Stimulated activated CD4-positive, alpha-beta T cell treated with anti-CD3 and anti-CD28 coated beads, Interleukin-12 subunit alpha, Interleukin-12 subunit beta, amount 100 ng/mL, for 48 hours (primary cell): ENCODE measurements at places on chromosomes 13 and 19.
A peak's percentile ranks its signal among the peaks of the same experiment; 100 is the strongest.

GRCh38 chr19:36409841-36410240, 8.6 kb downstream of the ZFP82 start:
- no peak for DNase-seq

DNA sequence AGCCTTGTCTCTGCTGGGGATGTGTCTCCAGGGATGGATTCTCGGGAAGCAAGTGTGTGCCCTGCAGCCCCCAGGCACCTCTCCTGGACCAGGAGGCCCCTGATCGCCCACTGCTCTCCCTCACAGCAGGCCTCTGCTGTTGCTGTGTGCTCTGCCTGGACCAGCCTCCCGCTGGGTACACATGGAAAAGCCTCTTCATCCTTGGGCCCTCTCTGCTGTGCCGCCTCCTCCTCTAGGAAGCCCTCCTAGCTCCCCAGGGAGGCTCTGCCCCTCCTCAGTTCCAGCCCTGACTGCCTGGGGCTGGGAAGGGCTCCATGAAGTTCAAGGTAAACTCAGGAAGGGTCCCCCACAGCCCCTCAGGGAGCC, 12.0 kb downstream of the NDUFA11 start:
- no peak for DNase-seq

DNA sequence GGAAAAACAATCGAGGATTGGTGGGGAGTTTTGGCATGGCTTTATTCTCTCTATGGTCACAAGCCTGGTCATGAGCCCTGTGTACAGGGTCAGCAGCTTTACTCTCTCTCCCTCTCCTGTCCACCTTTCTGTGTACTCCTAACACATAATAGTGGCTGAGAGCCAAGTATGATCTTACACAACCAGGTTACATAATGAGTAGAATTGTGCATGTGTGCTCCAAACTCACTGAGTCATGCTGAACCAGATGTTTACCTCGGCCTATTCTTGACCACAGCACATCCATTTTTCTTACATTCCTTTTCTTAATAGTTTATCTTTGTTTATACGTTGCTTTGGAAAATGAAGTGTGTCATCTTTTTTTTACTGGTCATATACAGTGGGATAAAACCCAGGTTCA, 53.1 kb downstream of the ZNF254 start:
- DNase-seq: no peak

DNA sequence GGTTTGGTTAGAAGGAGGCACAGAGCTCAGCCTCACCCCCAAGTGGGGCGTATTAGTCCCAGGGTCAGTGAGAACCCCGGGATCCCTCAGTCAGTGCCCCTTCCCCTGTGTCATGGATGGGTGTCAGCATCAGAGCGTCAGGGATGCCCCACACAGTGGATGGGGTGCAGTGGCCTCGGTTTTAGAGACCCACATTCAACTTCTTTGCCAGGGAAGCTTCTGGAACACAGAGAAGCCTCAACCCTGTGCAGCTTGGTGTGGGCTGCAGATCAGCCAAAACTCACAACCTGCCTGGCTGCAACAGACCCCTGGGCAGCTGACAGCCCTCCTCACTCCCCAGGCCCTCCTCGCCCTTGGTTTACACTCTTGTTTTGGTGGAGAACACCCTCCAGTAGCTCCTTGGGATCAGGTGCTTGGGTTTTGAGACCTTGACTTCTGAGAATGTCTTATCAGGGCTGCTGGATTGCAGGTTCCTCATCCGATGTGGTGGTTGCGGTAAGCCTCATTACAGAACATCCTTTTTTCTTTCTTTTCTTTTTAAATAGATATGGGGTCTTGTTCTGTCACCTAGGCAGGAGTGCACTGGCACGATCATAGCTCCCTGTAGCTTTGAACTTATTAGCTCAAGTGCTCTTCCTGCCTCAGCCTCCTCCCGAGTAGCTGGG, 11.0 kb downstream of the ZNF333 start:
- DNase-seq: no peak

GRCh38 chr19:1470305-1471009, 8.6 kb downstream of the C19orf25 start:
- peak; percentile 69 for DNase-seq
